ENCODE measurements at places on chromosomes 13 and 19.

DNA sequence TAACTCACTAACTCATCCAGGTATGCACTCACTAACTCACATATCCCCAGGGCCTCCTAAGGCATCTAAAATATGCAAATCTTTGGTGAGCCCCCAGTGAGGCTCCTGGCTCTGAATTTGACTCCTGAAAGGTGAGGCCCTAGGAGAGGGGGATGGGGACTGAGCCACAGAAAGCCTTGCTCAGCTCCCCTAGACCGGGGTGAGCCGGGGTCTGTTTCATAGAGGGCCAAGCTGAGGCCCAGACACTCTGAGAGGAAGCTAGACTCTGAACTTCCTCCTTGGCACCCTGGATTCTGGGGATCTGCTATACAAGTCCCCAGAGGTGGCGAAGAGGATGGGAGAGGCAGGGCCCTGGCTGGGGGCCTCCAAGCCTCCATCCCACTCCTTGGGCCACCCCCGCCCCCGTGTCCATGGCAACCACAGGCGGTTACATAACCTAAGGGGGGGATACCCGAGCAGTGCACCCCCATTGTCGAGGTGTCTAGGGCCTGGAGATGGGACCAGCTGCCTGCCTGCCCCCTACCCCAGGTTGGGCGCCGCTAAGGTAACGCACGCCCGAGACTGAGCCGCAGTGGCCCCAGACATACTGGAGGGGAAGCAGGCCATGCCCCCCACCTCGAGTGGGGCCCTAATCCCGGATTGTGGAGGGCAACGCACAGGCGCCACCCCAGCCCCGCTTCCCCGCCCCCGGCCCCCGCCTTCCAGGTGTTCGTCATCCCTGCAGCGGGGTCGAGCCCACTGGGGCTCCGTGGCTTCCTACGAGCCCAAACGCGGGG lies 646 bp downstream of the ABHD8 start:
- no peak for DNase-seq

GRCh38 chr13:32370805-32371204 lies 55.5 kb downstream of the BRCA2 start:
- no peak for DNase-seq

DNA sequence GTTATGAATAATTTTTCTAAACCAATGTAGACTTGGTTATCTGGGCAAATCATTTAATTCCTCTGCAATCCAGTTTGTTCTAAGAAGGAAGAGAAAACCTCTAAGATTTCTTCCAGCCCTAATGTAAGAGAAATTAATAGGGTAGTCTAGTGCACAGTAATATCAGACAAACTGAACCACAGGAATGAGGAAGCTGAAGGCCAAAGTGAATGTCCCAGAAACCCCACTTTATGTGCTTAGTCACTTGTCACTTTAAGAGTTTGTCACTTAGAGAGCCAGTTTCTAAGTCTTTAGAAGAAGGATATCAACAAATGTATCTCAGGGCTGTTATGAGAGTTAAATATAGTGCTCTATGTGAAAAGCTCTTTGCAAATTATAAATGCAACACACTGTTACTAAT lies 750.6 kb downstream of the DIAPH3 start:
- DNase-seq: no peak

- no peak for DNase-seq
These were observed 118.5 kb upstream of the GPC6 start for GRCh38 chr13:93108111-93108601.

GRCh38 chr19:18772620-18773587 lies 18.2 kb downstream of the COMP start:
- no peak for DNase-seq

GRCh38 chr13:50401721-50402465 lies 386.6 kb downstream of the KCNRG start:
- DNase-seq: no peak

- no peak for DNase-seq
These were observed 18.7 kb downstream of the PAF1 start for GRCh38 chr19:39372047-39372802.

- DNase-seq: no peak
These were observed 9.4 kb upstream of the SLC7A9 start for GRCh38 chr19:32878988-32879387.
